ENCODE measurements at places on chromosomes 13 and 19.

DNA sequence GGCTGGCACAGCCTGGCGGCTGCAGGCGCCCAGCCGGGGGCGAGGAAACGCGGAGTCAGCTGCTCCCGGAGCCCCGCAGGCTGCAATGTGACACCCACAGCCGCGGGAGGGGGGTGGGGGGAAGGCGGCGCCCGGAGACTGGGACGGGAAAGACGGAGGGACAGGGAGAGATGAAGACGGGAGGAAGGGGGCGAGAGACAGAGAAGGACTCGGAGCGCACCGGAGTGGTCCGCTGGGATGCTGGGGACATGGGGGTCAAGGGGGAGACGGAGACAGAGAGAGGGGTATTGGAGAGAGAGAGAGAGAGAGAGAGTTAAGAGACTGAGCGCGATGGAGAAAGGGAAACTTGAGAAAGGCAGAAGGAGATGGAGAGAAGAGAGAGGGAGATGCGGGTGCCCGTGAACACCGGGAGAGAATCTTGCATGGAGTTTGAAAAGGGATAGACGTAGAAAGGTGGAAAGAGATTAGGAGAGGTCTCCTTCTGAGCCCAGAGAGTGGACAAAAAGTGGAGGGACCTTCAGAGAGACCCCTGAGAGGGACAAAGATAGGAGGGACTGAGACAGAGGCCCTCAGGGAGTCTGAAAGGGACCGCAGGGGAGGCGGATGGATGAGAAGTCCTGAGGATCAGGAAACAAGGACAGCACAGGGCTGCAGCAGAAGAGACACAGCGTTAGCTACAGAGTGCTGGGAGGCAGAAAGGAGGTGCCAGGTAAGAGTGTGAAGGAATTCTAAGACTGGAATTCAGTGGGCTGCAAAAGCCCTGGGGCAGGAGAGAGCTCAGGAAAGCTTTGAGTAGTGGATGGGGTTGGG is 1.0 kb downstream of the SCN1B start:
- DNase-seq, result no peak

DNA sequence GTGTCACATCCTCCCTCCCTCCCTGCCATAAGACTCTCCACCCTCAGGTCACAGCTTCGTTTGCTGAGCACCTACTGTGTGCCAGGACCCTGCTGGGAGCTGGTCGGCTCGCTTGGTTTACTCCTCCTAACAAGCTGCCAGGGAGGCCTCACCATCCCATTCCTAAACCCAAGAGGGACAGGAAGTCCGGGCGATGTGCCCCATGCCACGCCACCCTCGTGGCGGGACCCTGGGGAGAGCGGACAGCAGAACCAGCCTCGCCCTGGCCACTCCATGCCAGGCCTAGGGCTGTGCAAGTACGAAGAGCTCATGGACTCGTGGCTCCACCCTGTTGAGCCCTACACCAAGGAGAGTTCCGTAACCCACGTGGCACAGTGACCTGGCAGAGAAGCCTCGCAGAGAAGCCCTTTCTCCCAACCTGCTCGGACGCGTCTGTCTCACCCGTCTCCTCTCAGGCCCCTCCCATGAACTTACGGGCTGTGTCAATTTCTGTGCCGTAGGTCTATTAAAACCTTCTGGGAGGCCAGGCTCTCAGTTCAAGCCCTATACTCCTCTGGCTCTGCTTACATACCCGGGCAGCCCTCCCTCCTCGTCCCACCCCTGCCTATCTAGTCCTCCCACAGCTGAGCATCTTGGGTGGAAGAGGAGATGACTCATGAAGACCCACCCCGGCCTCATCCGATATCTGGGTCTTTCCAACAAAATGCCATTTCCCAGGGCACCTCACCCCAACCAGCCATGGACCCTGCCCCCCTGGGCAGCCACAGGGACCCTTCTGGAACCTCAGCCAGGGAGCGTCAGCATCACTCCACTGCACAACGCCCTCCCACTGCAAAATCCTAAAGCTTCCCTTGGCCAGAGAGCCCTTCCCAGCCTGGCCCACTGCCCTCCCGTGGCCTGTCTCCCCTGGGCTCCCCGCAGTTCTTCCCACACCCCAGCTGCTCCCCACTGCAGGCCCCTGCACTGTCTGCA is 2.6 kb downstream of the UBXN6 start:
- no peak for DNase-seq

DNA sequence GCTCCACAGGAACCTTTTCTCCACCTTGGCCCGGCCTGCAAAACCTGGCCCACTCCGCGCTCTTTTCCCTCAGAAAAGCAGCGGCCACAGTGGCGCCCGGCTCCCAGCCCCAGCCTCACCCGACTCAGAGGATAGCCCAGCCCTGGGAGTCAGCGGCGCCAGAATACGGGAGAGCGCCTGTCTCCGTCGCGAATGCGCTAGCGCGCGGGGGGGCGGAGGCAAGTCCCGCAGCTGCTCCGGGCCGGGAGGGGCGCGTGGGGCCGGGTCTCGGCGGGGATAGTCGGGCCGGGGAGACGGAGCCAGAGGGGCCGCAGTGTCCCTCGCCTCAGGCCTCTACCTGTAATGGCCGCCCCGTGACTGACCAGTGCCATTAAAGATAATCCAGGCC is at the start of gene ZFP30:
ZFP30 (minus strand) TSS at position 165 of the 388 bp plus-strand sequence. CDS start 7,643 bp downstream, outside the sequence.
- peak; percentile 88 for DNase-seq

GRCh38 chr19:45161738-45162607 is 1.2 kb upstream of the NKPD1 start:
- DNase-seq, result no peak

DNA sequence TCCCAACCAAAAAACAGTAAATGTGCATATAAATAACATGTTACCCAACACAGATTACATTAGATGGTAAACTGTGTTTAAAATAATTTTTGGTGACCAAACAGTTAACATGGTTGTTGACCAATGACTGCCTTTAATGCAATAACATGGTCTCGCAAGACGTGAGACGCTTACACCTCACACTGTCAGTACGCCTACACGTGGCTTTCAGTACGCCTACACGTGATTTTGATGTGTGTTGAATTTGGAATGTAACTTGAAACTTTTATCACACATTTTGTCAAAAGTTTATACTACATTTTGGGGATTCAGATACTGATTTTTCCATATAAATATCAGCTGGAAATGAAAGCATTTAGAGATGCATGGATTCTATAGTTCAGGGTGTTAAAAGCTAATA is 32.0 kb downstream of the SLC7A9 start:
- DNase-seq, result no peak

- peak; percentile 52 for DNase-seq
Measured at GRCh38 chr19:45250832-45251451, at the start of gene MARK4. Gene MARK4 (plus strand): TSS chr19:45251271. CDS start chr19:45251589, 318 bp downstream.

GRCh38 chr19:41912899-41913537 is 15.2 kb downstream of the ERFL start:
- DNase-seq, result no peak

DNA sequence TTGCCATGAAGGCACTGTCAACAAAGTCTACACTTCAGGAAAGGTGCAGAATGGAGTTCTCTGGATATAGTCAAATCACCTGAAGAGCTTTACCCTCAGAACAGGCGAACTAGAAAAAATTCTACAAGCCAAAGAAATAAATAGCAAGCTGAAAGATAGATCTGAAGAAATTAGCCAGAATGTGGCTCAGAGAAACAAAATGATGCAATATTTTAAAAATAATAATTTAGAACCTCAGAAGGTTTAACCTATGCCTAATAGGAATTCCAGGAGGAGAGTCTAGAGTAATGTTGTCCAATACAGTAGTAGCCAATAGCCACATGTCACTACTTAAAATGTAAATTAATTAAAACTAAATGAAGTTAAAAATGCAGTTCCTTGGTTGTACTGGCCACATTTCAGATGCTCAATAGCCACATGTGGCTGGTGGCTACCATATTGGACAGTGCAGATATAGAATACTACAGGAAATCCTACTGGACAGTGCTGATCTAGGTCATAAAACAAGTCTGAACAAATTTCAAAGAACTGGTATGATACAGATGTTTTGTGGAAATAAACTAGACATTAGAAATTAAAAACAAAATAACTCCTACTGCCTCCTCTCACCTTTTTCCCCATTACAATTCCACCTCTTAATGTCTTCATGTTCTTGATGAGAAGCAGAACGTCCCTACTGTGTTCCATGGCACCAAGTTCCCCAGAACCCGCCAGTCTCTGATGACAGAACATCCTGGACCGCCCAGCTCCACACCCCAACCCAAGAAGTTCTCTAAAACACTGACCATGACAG is 679 bp upstream of the CDADC1 start:
- DNase-seq, result no peak

GRCh38 chr13:41065078-41065477 is 3.8 kb downstream of the WBP4 start:
- no peak for DNase-seq

- no peak for DNase-seq
Measured at GRCh38 chr13:41596190-41596589, 138.8 kb downstream of the RGCC start.
